Endothelial cell of umbilical vein (primary cell): ENCODE measurements at places on chromosomes 7 and 10. TPM values are rescaled to one million over a fixed set of nuclear protein-coding genes. Genes with fewer than 3 reads are reported as not detected.

GRCh38 chr10:84540022-84540616, 211.7 kb downstream of the CCSER2 start:
- DNase-seq: no peak

DNA sequence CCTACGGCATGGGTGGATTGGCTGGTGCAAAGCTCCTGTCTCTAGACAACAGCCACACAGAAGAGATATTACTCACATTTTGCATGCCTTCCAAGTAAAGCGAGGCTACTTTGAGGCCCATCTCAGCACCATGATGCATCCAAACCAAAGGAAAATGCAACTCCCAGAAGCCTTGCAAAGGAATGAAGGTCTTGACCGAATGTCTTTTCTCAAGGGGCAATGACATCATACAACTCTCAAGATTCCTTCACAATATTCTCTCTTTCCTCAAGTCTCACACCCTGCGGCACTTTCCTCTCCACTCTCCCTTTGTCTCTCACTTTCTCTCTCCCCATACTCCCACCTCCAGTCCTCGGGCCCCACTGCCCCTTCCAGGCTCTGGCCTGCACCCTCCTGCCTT, 44.8 kb upstream of the CPXM2 start:
- no peak for DNase-seq

DNA sequence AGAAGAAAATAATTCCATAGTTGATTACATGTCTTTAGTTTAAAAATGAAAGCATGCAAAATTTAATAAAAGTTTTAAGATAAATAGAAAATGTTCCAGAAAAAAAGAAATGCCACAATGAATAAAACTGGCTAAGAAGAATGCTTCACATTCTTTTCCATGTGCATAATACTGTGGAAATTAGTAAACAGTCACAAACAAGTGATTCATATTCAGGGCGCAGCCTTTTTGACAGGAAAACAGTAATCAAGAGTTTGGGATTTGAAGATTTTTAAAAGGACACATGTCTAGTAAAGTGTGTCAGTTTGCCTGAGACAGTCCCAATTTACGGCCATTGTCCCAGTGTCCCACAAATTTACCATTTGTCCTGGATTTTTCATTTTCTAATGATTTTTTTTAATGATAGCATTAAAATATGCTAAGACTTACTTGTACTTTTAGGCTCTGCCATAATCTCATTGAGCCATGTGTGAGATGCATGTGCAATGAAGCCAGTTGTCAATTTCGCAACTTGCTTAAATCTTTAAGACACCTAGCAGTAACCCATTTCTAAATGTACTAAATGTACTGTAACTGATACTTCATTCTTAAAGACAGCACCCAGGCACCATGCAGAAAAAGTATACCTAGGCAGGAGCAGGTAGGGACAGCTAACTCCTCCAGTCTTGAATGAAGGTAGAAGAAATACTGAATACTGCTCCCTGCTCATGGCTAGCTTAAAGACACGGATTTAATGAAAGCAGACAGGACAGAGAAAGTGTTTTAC, 46.9 kb downstream of the ZNF438 start:
- peak; percentile 74 for DNase-seq

- DNase-seq: no peak
Observed at GRCh38 chr7:98724591-98724990, 107.5 kb downstream of the NPTX2 start.

DNA sequence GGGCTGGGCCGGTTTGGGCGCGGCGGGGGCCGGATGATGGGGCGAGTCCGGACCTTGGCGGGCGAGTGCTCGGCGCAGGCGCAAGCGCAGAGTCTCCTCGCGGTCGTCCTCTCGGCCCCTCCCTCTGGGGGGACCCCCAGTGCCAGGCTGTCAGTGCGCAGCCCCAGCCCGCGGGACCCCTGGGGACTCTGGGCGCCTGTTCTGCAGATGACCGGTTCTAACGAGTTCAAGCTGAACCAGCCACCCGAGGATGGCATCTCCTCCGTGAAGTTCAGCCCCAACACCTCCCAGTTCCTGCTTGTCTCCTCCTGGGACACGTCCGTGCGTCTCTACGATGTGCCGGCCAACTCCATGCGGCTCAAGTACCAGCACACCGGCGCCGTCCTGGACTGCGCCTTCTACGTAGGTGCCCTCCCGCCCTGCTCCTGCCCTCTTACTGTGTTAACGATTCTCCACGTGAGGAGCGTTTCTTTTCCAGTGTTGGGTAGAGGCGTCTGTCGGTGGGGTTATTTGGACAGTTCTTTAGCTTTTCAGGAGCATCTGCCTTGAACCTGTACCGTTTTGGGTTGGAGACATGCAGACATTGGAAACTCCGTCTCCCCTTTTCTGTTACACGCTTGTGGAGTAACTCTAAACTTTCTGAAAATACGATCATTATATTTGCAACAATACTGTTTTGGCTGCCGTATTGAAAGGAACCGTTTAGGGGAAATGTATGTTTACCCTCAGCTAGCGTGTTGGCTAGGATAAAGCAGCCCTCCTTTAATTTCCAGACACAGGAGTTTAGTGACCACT, 706 bp downstream of the BUB3 start:
- peak; percentile 68 for DNase-seq

- DNase-seq: no peak
Observed at GRCh38 chr7:24384362-24385030, 100.5 kb downstream of the NPY start.

DNA sequence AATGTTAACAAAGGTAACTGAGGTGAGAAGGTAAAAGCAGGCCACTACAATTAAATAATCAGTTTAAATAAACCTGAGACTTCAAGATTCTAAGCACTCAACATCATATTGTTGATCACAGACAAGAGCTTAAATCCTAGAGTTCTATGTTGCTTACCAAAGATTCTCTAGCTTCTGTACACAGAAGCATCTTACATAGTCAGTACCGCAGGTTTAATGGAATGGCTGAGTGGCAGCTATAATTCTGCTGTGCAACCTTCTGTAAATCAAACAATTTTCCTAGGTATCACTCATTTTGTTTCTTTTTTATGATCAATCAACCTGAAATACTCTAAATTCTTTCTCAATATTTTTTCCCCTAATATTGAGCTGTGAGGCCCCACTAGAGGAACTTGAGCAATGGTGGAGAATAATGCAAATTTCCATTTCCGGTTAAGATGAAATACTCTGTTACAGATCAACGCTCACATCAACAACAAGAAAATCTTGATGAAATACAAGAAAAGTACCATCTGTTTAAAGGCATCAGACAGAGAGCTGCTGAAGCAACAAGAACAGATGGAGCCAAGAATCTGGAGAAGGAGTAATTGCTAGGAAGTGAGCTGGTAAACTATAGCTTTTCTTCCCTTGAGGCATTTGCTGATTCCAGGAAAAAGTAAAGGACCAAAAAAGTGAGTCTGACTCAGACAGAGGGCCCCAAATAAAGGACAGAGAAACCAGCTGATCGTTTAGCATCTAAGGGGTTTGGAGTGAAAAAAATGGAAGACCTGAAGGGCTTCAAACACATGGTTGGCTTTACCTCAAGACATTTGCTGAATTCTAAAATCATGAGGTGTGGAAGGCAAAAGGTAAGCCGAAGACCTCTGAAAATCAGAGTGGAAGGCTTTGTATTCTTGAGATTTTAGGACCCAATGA, 22.6 kb downstream of the PNPLA8 start:
- DNase-seq: no peak

DNA sequence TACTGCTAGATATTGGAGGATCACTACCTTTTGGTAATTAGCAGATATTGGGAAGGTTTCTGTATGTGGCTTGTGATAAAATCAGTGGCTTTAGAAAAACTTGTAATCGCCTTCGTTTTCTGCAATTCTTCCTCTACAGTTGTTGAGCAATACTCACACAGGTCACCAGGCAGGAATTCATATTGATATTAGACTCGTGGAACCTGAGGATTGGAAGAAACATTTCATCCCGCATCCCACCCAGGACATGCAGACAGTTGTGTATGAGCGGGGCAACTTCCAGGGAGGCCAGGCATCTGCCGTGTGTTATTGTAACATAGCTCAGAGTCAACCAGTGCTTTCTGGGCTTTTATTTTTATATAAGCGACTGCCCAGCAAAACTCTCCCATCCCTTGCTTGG, 821.3 kb downstream of the LRMDA start:
- no peak for DNase-seq

DNA sequence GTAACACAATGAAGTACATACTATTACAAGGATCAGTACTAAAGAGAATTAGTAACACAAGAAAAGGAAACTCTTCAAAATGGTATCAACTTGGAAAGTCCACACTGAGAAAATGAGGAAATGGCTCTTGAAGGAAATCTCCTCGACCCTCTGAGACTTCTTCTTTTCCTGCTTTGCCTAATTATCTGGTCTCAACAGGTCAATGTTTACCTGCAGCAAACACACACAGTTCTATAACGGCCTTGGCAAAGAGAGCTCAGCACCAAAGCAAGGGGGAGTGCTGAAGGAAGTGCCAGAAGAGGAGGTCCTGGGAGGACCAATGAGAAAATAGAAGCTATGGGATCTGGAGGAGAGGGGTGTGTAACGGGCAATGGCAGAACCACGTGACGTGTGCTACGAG, 21.9 kb downstream of the CHCHD3 start:
- no peak for DNase-seq

- peak; percentile 97 for DNase-seq
Observed at GRCh38 chr7:116218051-116218645, 7.8 kb downstream of the TES start.

- DNase-seq: no peak
Observed at GRCh38 chr7:98617051-98617959, at the start of gene NPTX2. Gene NPTX2 (plus strand): TSS chr7:98617285. CDS start chr7:98617462, 177 bp downstream.

DNA sequence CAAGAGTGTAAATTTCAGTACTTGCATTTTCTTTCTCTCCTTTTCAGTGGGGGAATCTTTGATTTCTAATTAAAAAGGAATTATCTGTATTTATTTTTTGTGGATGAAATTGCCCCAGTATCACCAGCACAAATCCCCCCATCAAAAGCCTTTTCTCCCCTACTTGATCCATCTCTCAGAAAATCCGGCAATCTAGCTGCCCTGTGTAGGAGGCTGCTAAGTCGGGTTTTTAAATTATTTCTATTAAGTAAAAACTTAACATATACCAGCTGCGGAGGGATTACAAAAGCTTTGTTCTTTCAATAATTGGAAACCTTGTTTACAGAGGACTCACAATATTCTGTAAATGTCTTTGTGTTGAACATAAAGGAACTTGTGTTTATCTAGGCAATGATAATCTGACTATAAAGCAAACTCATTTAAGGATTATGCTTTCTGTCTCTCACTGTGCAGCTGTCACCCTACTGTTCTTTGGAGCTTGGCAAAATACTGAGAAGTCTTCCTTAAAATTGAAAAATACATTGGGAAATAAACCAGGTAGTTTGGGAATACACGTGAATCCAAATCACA, 177.4 kb upstream of the PRR15 start:
- DNase-seq: no peak

The TMEM213 gene
- not detected in 2 replicates for polyA plus RNA-seq

The DENND2A gene
- polyA plus RNA-seq: 0.03 TPM in 1 of 2 replicates, not detected in the other

The MBL2 gene
- not detected in 2 replicates for polyA plus RNA-seq

The C10orf95 gene
- 0.08 TPM in 1 of 2 replicates, not detected in the other for polyA plus RNA-seq

The FAM24B gene
- 5.3 and 9.3 TPM in 2 replicates for polyA plus RNA-seq
